ENCODE measurements at places on chromosomes 6 and 20. TPM values are rescaled to one million over a fixed set of nuclear protein-coding genes. Genes with fewer than 3 reads are reported as not detected.

Gene MCHR2
- total RNA-seq, result not detected

Gene MCCD1
- total RNA-seq, result not detected

Gene UQCC2
- total RNA-seq, result 2.8 TPM

Gene STXBP5
- total RNA-seq, result 58.7 TPM

Gene PRR18
- total RNA-seq, result not detected

Gene PRSS35
- not detected for total RNA-seq

Gene GGT7
- total RNA-seq, result 19.1 TPM

Gene LRRC73
- not detected for total RNA-seq

DNA sequence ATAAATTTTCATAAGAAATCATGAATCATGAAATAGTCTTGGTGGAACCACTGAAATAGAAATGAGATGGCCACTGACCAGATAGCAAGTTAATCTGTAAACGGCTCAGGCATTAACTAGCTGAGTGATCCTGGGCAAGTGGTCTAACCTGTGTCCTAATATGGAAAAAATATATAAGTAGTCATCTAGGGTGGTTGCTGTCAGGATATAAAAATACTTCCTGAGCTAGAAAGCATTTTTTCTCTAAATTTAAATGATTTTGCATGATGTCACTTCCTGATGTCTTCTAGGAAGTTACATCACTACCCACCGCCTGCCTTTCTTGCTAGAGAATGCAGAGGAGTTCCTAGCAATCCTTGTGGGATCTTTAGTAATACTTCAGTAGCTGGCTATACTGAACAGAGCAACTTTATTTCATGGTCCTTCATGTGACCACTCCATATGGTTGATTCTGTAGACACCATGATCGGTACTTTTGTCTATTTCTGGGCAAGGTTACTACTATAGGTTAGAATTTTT, 228.1 kb upstream of the CEP162 start:
- no peak overlapping the region for H3K4me3 ChIP-seq
- H3K27me3 ChIP-seq, result no peaks in the 10 kb centered on the region
- H3K27ac ChIP-seq, result no peak overlapping the region
- no peaks in the 10 kb centered on the region for H3K4me1 ChIP-seq
- no peak for DNase-seq
- H3K36me3 ChIP-seq, result no peaks in the 10 kb centered on the region

GRCh38 chr6:160678230-160678629, 14.2 kb upstream of the LPA start:
- no peaks in the 10 kb centered on the region for H3K36me3 ChIP-seq
- H3K4me3 ChIP-seq, result no peak overlapping the region
- DNase-seq, result no peak
- H3K27me3 ChIP-seq, result peaks cover 7% of the 10 kb centered on the region
- H3K4me1 ChIP-seq, result no peaks in the 10 kb centered on the region

- no peak overlapping the region for H3K4me3 ChIP-seq
- no peaks in the 10 kb centered on the region for H3K4me1 ChIP-seq
- H3K27me3 ChIP-seq, result no peaks in the 10 kb centered on the region
- H3K36me3 ChIP-seq, result no peaks in the 10 kb centered on the region
- H3K27ac ChIP-seq, result no peak overlapping the region
- DNase-seq, result no peak
Measured at GRCh38 chr6:121338366-121338765, 4.1 kb upstream of the TBC1D32 start.

GRCh38 chr6:41332241-41332640, 3.2 kb upstream of the NCR2 start:
- H3K4me1 ChIP-seq, result no peaks in the 10 kb centered on the region
- H3K27me3 ChIP-seq, result peaks cover 21% of the 10 kb centered on the region
- no peak overlapping the region for H3K4me3 ChIP-seq

- H3K4me1 ChIP-seq, result peaks cover 9% of the 10 kb centered on the region
- no peaks in the 10 kb centered on the region for H3K36me3 ChIP-seq
- no peak overlapping the region for H3K27ac ChIP-seq
- no peak for DNase-seq
- H3K4me3 ChIP-seq, result no peak overlapping the region
- peaks cover 6% of the 10 kb centered on the region for H3K27me3 ChIP-seq
Measured at GRCh38 chr6:17388365-17388764, 5.0 kb upstream of the CAP2 start.

DNA sequence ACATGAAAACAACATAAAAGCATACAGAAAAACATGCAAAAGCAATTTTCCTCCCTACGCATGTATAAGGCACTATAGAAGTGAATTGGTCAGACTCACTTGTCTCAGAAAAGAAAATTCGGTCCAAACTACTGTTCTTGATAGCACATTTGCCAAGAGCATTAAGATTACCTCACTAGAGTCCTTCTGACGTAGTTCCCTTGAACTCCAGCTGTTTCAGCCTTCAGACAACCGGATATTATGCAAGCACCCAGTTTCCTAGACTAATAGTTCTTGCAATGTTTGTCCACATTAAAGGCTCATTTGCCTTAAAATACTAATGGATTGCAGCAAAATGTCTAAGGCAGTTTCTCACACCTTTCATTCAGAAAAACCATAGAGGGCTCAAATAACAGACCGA, 2.5 kb upstream of the CASS4 start:
- no peak for DNase-seq
- no peak overlapping the region for H3K4me3 ChIP-seq
- peaks cover 12% of the 10 kb centered on the region for H3K4me1 ChIP-seq
- no peaks in the 10 kb centered on the region for H3K36me3 ChIP-seq
- no peaks in the 10 kb centered on the region for H3K27me3 ChIP-seq

- H3K27ac ChIP-seq, result no peak overlapping the region
- no peak overlapping the region for H3K4me3 ChIP-seq
- no peaks in the 10 kb centered on the region for H3K4me1 ChIP-seq
- peaks cover 78% of the 10 kb centered on the region for H3K27me3 ChIP-seq
- DNase-seq, result no peak
Measured at GRCh38 chr6:149978610-149979009, 14.9 kb downstream of the ULBP1 start.

DNA sequence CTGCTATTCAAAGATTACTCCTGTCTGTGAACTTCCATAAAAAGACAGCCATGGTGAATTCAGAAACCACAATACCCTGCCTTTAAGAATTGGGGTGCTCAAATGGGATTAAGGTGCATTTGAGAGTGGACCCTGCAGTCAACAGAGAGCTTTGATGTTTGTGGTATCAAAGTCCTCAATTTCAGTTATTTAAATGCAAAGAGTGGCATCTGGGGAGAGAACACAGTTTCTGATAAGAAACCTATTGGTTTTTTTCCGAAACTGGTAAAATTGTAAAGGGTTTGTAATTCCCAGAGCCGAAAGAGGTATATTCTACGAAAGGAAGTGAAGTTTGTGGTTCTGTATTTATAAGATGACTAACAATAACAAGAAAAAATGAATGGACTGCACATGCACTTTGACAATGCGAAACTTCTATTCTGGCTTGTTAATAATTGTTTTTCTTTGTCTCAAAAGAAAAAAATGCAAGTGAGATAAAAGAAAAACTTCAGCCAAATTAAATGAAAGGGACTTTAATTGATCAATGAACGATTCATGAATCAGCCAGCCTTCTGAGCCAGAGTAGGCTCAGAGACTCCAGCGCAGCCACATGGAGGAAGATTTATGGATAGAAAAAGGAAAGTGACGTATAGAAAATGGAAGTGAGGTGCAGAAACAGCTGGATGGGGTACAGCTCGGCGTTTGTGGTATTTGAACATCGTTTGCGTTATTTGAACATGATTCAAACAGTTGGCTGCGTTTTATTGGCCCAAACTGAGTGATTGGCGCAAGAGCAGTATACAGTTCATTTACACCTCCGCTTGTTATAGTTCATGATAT, 70.5 kb upstream of the DUSP22 start:
- H3K36me3 ChIP-seq, result no peaks in the 10 kb centered on the region
- H3K4me1 ChIP-seq, result no peaks in the 10 kb centered on the region
- H3K27ac ChIP-seq, result no peak overlapping the region

GRCh38 chr6:117503211-117503610, 20.7 kb downstream of the DCBLD1 start:
- DNase-seq, result no peak
- peaks cover 16% of the 10 kb centered on the region for H3K4me1 ChIP-seq
- H3K27ac ChIP-seq, result no peak overlapping the region
- H3K36me3 ChIP-seq, result no peaks in the 10 kb centered on the region

DNA sequence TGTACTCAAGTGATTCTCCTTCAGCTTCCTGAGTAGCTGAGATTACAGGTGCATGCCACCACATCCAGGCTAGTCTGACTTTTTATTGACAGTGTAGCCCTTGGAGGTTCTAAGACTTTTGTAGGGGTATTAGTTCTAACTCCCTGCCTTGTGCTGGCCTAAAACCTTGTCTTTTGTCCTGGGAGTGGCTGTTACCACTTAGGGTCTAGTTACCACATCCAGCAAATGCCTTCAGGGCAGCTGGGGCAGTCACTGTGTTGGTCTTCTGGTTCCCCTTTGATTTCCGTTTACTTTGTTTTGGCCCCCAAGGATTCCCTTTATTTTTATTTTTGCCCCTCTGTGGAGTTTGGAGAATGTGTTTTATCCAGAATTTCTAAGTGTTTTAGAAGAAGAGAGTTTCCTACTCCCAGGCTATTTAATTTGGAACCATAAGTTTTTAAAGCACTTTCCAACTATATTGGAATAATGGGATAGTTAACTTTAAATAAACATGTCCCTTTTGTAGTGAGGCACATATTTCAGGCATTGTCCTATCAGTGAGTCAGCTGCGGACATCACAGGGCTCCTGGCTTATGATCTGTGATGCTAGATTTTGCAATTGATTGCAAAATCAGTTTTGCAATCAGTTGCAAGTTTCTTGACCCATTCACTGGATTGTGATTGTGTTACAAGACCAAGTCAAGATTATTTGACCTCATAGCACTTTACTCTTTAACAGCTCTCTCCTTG, 25.0 kb downstream of the IL22RA2 start:
- H3K4me3 ChIP-seq, result no peak overlapping the region
- no peaks in the 10 kb centered on the region for H3K4me1 ChIP-seq
- DNase-seq, result no peak

DNA sequence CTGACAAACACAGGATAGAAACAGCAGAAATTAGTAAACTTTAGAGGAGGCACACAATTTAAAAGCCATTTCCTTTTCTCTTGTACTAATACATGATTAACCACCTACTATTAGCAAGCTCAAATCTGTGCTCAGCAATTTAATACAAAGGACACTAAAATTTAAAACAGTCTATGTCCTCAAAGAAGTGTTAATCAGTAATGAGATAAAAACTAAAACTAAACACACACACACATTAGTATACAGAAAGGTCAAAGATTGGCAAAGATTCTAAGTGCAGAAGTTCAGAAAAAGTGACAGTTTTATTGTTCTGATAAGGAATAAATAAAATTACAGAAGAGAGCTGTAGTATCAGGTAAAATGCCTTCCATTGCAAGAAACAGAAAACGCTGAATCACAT, 73.9 kb upstream of the RUNX2 start:
- no peak for DNase-seq
- no peak overlapping the region for H3K4me3 ChIP-seq
- H3K4me1 ChIP-seq, result no peaks in the 10 kb centered on the region
- H3K36me3 ChIP-seq, result no peaks in the 10 kb centered on the region
- no peaks in the 10 kb centered on the region for H3K27me3 ChIP-seq
- H3K27ac ChIP-seq, result no peak overlapping the region

GRCh38 chr20:45997187-45997586, 11.5 kb upstream of the MMP9 start:
- H3K4me3 ChIP-seq, result no peak overlapping the region
- DNase-seq, result no peak
- H3K36me3 ChIP-seq, result no peaks in the 10 kb centered on the region
- no peak overlapping the region for H3K27ac ChIP-seq

DNA sequence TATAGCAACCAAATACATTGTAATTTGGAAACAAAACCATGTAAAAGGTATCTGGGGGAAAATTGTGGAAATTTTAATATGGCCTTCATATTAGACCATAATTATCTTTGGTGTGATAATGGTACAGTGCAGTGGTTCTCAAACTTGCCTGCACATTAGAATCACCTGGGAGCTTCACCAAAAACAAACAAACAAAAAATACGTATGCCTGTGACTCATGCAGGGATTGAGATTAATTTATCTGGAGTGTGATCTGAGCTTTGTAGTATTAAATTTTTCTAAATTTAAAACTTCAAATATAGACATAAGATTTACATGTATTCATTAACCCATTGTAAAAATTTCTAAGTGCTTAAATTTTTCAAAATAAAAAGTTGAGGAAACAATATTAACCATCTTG, 31.5 kb downstream of the ARHGAP18 start:
- H3K4me3 ChIP-seq, result no peak overlapping the region
- H3K36me3 ChIP-seq, result no peaks in the 10 kb centered on the region
- no peak for DNase-seq
- no peak overlapping the region for H3K27ac ChIP-seq
- peaks cover 10% of the 10 kb centered on the region for H3K4me1 ChIP-seq

DNA sequence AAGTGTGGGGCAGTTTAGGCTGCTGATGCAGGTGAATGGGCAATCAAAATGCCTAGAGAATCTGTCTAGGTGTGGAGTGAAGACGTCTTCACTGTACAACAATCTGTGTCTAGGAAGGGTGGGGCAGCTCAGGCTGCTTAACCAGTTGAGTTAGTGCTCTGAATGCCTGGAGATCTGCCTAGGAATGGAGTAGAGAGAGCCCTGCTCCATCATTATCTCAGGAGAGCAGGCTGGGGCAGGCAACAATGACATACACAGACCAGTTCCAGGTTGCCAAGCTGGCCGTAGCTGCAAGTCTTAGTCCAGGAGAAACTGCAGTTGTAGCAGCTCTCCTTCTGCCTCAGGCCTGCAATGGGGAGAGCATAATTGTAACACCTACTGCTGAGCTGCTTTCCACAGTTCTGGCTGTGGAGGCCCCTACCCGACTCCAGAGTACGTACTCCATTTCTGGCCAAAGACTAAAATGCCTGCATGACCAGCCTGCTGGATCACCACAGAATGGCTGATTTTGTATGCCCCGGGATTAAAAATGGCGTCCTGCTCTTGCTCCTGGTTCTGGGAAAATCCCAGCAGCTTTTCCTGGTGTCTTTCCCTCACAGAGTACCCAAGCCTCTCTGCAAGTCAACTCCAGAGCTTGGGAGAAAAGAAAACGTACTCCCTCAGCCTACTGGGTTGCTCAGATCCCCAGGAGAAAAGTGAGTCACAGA, 545.4 kb downstream of the ADGRB3 start:
- H3K4me1 ChIP-seq, result no peaks in the 10 kb centered on the region
- no peaks in the 10 kb centered on the region for H3K36me3 ChIP-seq
- H3K4me3 ChIP-seq, result no peak overlapping the region
- DNase-seq, result no peak
- no peak overlapping the region for H3K27ac ChIP-seq

DNA sequence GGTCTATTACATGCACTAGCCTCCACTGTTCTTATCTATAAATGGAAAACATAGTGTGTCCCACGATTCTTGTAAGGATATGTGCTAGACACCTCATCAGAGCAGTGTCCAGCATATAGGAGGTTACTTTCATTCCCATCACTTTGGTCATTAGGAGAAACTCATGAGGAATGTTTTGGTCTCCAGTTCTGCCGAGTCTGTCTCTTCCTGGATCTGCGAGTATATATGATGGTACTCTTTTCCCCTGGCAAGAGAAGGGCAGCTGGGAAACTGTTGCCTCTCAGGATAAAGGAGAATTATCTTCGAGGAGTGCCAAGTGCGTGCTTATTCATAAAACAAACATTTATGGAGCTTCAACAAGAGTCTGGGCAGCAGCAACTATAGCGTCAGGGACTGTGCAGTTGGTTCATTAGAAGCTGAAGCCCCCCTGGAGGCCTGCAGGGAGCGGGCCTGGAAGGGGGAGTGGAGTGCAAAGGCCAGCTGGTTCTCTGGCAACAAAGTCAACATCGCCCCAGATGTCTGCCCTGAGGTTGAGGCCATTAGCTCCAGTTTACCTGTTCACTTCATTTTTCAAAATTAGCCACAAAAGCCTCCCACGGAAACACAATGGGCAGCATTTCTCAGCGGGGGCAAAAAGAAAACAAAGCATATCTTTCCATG, 811.9 kb downstream of the MAFB start:
- H3K27ac ChIP-seq, result no peak overlapping the region
- H3K4me1 ChIP-seq, result no peaks in the 10 kb centered on the region
- no peak overlapping the region for H3K4me3 ChIP-seq
- no peak for DNase-seq

Measured in transverse colon (tissue), 4 donors.